Hepatocyte (in vitro differentiated cells): ENCODE measurements at places on chromosomes 4 and X. TPM values are rescaled to one million over a fixed set of nuclear protein-coding genes. Genes with fewer than 3 reads are reported as not detected.
A peak's percentile ranks its signal among the peaks of the same experiment; 100 is the strongest.

The USP17L15 gene
- 0.56 TPM in 1 of 2 replicates, not detected in the other for total RNA-seq

The WDR44 gene
- total RNA-seq, result 9.7 and 12.6 TPM in 2 replicates

The RTL3 gene
- total RNA-seq, result not detected in 2 replicates

The SPANXC gene
- total RNA-seq, result not detected in 2 replicates

The VCX3B gene
- total RNA-seq, result not detected in 2 replicates

The NPNT gene
- total RNA-seq, result 198 and 228 TPM in 2 replicates

- no peak overlapping the region for H3K4me3 ChIP-seq
- no peaks in the 10 kb centered on the region for H3K27me3 ChIP-seq
- H3K4me1 ChIP-seq, result no peaks in the 10 kb centered on the region
- H3K36me3 ChIP-seq, result no peaks in the 10 kb centered on the region
- no peak for DNase-seq
Measured at GRCh38 chrX:134148172-134148692, 88.8 kb upstream of the CCDC160 start.

- DNase-seq, result no peak
- H3K27me3 ChIP-seq, result no peaks in the 10 kb centered on the region
- no peaks in the 10 kb centered on the region for H3K4me1 ChIP-seq
Measured at GRCh38 chr4:4416981-4417380, 30.1 kb downstream of the NSG1 start.

DNA sequence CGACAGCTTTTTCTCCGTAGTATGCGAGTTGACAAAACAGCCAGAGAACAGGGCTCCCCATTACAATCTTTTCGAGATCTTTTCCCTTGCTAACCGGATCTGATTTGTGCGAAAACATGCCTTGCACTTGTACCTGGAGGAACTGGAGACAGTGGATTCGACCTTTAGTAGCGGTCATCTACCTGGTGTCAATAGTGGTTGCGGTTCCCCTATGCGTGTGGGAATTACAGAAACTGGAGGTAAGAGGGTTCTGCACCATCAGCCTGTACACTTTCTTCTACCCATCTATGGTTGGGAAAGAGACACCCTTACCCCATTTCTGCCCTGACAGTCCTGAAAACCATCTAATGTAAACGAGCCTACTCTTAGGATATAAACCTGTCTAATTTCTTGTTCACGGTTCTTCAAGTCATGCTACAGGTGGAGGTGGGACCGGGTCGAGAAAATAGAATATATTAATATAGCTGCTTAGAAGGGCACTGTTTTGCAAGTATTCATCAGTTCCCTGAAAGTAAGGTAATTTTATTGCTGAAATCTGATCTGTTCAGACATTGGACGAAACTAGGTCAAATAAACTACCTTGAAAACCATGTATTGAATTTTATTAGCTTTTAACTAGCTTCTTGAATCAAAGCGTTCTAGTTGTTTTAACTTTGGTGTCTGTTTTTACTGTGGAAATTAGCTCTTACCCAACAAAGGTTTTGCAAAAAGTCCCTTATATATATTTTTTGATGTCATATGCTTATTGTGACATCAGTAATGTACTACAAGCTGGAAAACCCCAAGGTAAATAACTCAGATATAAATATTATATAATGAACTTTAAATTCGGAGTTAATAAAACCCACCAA lies 869 bp downstream of the TMEM184C start:
- H3K27ac ChIP-seq, result peak overlapping the region; percentile 92
- H3K27me3 ChIP-seq, result no peaks in the 10 kb centered on the region
- H3K36me3 ChIP-seq, result no peaks in the 10 kb centered on the region

DNA sequence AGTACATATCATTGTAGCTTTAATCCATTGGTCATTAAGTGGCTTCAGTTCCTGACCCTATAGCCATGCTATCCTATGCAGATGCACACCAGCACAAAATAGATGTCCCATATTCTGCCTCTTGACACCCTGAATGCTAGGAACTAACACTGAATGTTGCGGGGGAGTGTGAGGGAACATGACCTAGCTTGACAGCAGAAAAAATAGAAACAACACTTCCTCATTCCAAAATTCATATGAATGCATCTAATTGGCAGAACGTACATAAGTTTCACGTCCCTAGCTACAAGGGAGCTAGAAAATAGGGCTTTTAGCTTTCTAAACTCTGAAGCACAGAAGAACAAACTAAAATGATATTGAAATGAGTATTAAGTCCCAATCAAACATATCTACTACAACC lies 14.4 kb upstream of the DCAF8L1 start:
- DNase-seq, result no peak
- H3K27me3 ChIP-seq, result no peaks in the 10 kb centered on the region
- no peak overlapping the region for H3K27ac ChIP-seq
- no peaks in the 10 kb centered on the region for H3K4me1 ChIP-seq

GRCh38 chrX:108811891-108812290 lies 75.5 kb upstream of the IRS4 start:
- no peaks in the 10 kb centered on the region for H3K36me3 ChIP-seq
- H3K27ac ChIP-seq, result no peak overlapping the region
- no peak overlapping the region for H3K4me3 ChIP-seq
- no peaks in the 10 kb centered on the region for H3K27me3 ChIP-seq
- no peaks in the 10 kb centered on the region for H3K4me1 ChIP-seq

- H3K27ac ChIP-seq, result no peak overlapping the region
- no peak for DNase-seq
- no peaks in the 10 kb centered on the region for H3K36me3 ChIP-seq
- no peaks in the 10 kb centered on the region for H3K4me1 ChIP-seq
- no peak overlapping the region for H3K4me3 ChIP-seq
Measured at GRCh38 chrX:1097328-1097727, 115.1 kb downstream of the CRLF2 start.

DNA sequence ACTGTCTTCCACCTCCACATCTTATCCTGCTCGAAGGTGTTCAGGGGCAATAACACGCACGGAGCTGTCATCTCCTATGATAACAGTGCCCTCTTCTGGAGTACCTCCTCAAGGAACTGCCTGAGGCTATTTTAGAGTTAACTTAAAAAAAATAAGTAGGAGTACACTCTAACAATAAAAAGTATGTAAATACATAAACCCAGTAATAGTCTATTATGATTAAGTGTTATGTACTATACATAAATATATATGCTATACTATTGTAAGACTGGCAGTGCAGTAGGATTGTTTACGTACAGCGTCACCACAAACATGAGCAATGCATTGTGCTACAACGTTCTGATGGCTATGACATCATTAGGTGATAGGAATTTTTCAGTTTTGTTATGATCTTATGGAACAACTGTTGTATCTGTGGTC lies 34.5 kb upstream of the TLR2 start:
- no peaks in the 10 kb centered on the region for H3K4me1 ChIP-seq
- no peaks in the 10 kb centered on the region for H3K36me3 ChIP-seq
- H3K4me3 ChIP-seq, result no peak overlapping the region
- no peaks in the 10 kb centered on the region for H3K27me3 ChIP-seq
- H3K27ac ChIP-seq, result no peak overlapping the region
- peak; percentile 38 for DNase-seq

- no peaks in the 10 kb centered on the region for H3K36me3 ChIP-seq
- H3K4me1 ChIP-seq, result peaks cover 3% of the 10 kb centered on the region
- H3K4me3 ChIP-seq, result no peak overlapping the region
- no peaks in the 10 kb centered on the region for H3K27me3 ChIP-seq
- H3K27ac ChIP-seq, result peak overlapping the region; percentile 15
Measured at GRCh38 chr4:140012688-140013486, 141.1 kb downstream of the MAML3 start.

DNA sequence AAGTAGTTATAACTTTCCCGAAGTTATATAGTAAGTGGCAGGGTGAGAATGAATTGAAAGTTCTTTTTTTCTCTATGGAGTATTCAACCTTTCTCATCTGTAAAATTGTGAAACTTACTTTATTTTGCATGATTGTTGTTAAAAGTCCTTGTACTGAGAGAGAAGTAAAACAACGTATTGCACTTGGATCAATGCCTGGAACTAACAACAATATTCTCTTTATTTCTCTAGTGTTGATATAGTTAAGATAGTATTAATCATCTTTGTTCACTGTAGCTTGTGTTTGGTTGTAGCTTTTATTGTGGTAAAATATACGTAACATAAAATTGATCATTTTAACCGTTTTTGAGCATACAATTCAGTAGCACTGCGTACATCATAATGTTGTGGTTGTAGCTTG lies 48.7 kb downstream of the STIM2 start:
- H3K4me3 ChIP-seq, result no peak overlapping the region
- H3K36me3 ChIP-seq, result no peaks in the 10 kb centered on the region
- no peaks in the 10 kb centered on the region for H3K27me3 ChIP-seq
- H3K27ac ChIP-seq, result no peak overlapping the region
- no peak for DNase-seq

DNA sequence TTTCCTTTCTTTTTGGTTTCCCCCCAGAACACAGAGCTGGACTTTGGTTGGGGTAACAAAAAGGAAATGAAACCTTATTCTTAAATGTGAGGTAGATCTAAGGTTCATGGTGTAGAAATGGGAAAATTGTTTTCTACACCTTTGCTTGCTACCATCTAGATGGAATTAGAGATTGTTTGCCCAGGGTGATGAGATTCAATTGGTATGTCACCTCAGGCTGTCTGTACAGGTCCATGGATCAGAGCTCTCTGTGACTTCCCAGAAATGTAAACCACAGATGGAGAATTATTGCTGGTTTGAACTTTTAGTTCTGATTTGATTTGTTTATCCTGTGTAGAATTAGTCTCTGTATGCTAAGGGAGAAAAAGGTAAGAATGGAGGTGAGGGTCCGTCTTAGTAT lies 146.7 kb downstream of the PCDH7 start:
- H3K4me1 ChIP-seq, result peaks cover 20% of the 10 kb centered on the region
- no peaks in the 10 kb centered on the region for H3K36me3 ChIP-seq
- no peaks in the 10 kb centered on the region for H3K27me3 ChIP-seq

- H3K27ac ChIP-seq, result no peak overlapping the region
- H3K36me3 ChIP-seq, result no peaks in the 10 kb centered on the region
- H3K27me3 ChIP-seq, result no peaks in the 10 kb centered on the region
- H3K4me3 ChIP-seq, result no peak overlapping the region
- no peak for DNase-seq
Measured at GRCh38 chrX:129661369-129661768, 6.6 kb upstream of the APLN start.

DNA sequence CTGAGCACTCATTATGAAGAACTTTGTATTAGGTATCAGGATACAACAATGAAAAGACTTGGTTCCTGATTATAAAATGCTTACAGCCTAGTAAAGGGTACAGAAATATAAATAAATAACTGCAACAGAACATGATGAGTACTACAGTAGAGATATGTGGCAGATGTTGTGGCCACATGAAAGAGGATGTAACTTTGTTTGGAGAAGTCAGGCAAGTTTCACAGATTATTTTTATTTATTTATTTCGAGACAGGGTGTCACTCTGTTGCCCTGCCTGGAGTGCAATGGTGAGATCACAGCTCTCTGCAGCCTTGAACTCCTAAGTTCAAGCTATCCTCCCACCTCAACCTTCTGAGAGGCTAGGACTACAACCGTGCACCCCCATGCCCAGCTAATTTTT lies 15.8 kb upstream of the UBE2K start:
- H3K4me1 ChIP-seq, result no peaks in the 10 kb centered on the region
- H3K27me3 ChIP-seq, result no peaks in the 10 kb centered on the region
- no peaks in the 10 kb centered on the region for H3K36me3 ChIP-seq
- H3K27ac ChIP-seq, result no peak overlapping the region
- H3K4me3 ChIP-seq, result no peak overlapping the region

DNA sequence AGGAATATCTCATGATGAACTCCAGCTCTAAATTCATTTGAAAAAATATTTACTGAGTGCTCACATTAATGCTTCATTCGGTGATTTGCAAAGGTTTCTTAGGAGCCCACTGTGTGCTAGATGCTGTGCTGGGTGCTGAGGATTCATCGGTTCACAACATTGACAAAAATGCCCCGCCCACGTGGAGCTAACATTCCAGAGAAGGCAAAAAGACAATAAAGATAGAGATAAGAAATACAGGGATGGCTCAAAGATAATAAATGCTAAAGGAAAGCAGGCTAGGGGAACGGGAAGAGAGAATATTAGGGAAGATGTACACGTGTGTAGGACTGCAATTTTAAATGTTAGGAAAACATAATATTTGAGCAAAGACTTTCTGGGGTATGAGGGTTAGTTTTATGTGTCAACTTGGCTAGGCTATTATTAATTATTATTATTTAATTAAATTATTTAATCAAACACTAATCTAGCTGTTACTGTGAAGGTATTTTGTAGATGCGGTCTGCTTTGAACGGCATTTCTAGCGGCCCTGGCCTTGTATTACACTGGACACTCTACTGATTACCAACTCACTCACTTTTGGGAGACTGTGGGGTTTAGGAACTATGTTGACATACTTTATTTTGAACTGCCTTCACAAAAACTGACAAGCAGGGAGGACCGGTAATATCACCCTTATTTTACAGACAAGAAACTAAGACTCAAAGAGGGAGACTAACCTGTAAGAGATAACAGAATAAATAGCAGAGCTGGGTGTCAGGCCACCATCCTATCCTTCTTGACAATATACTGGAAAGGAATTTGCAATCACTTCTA lies 61.9 kb upstream of the IRF2 start:
- H3K4me3 ChIP-seq, result peak overlapping the region; percentile 43
- H3K27ac ChIP-seq, result peak overlapping the region; percentile 96
- no peak for DNase-seq

DNA sequence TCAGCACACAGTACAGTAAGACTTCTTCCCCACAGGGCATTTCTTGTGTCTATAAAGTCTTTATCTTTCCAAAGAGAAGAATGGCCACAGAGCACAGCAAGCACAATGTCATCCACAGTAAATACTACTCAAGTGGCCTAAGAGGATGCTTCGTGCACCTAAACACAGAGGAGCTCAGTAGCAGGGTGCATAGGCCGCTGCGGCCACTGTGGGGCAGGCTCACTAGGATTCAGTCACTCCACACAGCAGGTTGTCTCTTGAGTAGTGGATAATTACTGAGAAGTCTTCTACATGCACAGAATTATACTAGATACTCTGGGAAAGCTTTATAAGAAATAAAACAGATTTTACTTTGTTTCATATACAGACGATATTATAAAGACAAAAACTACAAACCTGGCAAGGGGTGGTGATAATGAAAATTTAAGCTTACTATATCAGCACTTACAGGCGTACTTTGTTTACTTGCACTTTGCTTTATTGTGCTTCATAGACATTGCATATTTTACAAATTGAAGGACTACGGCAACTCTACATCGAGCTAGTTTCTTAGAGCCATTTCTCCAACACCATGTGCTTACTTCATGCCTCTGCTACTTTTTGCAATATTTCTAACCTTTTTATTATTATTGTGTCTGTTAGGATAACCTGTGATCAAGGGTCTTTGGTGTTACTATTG lies 78.5 kb downstream of the PRDM5 start:
- H3K4me3 ChIP-seq, result no peak overlapping the region
- no peak overlapping the region for H3K27ac ChIP-seq
- DNase-seq, result peak; percentile 33
- no peaks in the 10 kb centered on the region for H3K27me3 ChIP-seq
- peaks cover 13% of the 10 kb centered on the region for H3K4me1 ChIP-seq
- no peaks in the 10 kb centered on the region for H3K36me3 ChIP-seq

GRCh38 chr4:67437974-67438713 lies 107.2 kb downstream of the CENPC start:
- H3K27ac ChIP-seq, result peak overlapping the region; percentile 54
- peak; percentile 10 for DNase-seq
- no peaks in the 10 kb centered on the region for H3K36me3 ChIP-seq
- no peaks in the 10 kb centered on the region for H3K27me3 ChIP-seq
- no peak overlapping the region for H3K4me3 ChIP-seq
- H3K4me1 ChIP-seq, result peaks cover 3% of the 10 kb centered on the region

GRCh38 chr4:6873291-6873690 lies 36.3 kb upstream of the TBC1D14 start:
- no peak overlapping the region for H3K4me3 ChIP-seq
- no peaks in the 10 kb centered on the region for H3K27me3 ChIP-seq
- no peaks in the 10 kb centered on the region for H3K36me3 ChIP-seq
- H3K27ac ChIP-seq, result no peak overlapping the region
- DNase-seq, result no peak

- DNase-seq, result no peak
- H3K4me1 ChIP-seq, result no peaks in the 10 kb centered on the region
Measured at GRCh38 chr4:169698331-169698730, 59.4 kb downstream of the HPF1 start.
